Activated T-helper 1 cell treated with anti-CD3 and anti-CD28 coated beads, Interleukin-2, amount 50 U/mL, for 16 hours (primary cell): ENCODE measurements at places on chromosomes 3 and 15.

DNA sequence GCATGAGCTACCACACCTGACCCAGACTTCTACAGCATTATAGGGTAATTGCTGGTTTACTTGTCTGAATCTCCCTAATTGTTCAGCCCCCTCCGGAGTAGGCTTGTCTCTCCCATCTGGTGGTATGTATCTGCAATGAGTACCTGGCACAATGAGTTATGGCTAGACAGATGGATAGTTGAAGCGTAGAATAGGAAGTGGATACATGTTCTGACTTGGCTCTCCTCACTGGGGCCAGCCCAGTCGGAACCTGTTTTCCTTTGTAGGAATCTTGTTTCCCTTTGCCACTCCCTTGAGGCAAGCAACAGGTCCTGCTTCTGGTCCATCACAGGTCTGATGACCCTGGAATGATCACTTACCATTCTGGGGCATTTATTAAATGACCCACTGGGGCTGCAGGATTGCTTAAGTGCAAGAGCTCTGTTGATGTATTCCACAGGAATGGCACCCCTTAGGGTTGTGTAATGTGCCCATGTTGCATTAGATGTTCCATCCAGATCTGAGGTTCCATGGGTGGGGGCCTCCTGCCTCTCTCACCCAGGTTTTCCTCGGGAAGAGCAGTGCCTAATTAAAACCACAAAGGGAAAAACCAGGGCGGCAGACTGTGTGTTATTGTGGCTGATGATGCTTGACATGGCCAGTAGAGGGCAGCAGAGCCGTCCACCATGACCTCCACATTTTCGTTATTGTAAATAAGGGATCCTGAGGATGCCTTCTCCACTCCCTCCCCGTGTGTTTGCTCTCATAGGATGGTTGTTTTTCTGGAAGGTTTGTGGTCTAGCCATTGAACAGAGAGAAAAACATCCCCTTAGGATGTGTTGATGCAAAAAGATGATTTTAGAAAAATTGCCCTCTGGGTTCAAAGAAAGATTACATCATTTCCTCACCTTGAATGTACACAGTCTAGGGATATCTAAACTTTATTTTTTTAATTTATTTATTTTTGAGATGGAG is 58.0 kb downstream of the CMTM8 start:
- peak; percentile 31 for DNase-seq

DNA sequence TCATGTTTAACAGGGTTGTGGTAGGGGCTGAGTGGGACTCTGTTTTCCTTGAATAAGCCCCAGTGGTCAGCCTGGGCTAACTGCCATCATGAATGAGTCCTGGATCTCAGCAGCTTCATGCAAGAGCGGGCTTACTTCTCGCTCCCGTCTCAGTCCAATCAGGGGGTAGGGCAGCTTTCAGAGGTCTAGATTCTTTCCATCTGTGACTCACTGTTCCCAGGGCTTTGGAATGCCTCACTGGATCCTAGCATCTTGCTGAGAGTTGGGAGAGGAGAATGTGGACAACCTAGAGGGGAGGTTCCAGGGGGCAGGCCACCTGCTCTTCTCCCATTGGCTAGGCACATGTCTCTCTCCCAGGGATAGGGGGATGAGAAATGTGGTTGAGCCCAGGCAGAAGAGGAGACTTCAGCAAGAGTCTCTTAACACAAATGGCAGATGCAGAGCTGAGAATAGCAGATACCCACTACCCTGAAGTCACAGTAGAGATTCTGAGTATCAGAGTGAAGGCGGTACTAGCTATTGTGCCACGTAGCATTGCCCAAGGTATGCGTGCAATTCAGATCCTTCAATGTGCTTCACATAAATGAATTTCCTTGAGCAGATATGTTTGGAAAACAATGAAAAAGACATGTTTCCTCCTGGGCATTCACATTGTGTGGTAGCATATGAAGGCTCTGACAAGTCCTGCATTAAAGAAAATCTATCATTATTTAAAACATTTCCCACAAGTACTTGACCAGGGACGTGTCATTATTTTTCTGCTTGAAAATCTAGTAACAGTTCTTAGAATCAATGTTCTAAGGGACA is 257.7 kb upstream of the PROK2 start:
- no peak for DNase-seq

GRCh38 chr15:61336026-61336638 is 107.0 kb upstream of the RORA start:
- no peak for DNase-seq

DNA sequence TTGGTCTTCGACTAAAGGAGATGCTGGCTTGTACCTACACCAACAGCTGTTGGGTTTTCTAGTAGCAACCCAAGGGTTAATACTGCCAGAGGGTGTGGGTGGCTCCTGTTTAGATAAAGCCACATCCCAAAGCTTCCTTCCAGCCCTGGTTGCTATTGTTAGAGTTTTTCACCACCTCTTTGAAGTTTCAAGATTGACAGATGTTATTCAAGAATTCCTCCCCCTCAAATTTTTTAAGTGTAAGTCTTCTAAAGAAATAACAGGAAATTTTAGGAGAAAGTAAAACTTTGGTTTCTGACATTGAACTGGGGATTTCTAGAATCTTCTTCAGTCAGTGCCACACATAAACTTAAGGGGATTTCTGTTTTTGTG is 60.9 kb downstream of the TGFBR2 start:
- no peak for DNase-seq

- no peak for DNase-seq
These were observed 38.9 kb downstream of the ANO10 start for GRCh38 chr3:43582866-43583265.

- DNase-seq = no peak
These were observed at the start of gene CADPS for GRCh38 chr3:62874711-62875557. TSS of gene CADPS (minus strand) at chr3:62875416. CDS start at chr3:62875029, 387 bp downstream.

DNA sequence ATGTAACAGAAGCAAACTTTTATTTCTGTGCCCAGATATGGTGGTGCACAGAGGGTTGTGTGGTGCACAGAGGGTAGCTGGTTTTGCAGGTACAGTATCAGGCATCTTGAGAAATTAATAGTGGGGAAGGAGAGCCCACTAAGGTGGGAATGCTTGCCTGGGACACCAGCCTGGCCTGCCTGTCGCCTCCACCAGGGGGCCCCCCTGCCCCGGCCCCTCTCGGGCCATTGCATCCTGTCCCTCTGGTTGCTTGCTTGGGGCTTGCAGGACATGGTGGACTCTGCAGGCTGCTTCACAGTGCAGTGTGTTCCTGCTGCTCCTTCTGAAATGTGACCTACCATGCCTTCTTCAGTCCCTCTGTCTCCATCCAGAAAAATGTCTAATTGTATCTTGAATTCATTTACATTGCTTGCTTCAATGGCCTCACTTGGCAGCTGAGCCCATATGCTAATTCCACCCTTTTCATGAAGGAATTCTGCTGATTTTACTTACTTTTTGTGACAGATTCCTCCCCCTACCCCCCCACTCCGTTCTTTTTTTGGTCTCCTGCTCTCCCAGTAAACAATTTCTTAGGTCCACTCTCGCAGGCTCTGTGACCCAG is 73.6 kb downstream of the EEFSEC start:
- no peak for DNase-seq

DNA sequence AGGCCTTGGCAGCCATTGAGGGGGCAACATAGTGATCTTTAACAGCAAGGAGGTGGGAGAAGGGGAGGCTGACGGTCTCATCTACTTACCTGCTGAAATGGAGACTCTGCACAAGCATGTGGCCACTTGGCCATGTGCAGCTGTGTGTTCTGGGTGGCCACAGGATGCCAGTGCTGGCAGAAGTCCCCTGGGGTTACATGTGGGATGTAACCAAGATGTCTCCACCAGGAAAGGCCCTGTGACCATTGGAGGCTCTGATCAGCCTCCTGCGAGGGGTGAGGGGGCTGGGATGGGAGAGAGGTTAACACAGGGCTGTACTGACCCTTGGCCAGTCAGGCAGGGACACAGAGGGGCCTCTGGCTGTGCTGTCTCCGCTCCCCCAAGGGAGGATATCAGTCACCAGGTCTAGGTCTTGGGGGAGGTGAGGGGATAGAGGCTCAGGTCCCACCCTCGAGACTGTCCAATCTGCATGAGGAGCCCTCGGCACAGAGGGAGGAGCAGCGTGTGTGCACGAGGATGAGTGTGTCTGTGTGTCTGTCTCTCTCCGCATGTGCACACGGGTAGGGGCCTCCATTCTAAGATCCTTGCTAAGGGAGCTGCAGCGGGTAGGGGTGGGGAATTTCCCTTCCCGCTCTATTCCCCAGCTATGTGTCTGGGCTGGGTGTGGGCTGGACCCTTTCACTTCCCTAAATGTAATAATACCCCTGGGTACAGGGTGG is 19.5 kb downstream of the PRKCD start:
- no peak for DNase-seq

DNA sequence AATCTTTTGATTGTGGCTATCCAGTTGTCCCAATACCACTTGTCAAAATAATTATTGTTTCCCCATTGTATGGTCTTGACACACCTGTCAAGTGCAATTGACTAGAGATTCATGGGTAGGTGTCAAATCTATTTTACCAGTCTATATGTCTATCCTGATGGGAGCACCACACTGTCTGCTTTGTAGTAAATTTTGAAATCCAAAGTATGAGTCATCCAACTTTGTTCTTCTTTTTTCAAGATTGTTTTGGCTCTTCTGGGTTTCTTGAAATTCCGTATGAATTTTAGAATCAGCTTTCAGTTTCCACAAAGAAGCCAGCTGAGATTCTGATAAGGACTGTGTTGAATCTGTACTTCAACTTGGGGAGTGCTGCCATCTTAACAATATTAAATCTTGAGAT is 71.9 kb downstream of the CSNK1G1 start:
- no peak for DNase-seq

DNA sequence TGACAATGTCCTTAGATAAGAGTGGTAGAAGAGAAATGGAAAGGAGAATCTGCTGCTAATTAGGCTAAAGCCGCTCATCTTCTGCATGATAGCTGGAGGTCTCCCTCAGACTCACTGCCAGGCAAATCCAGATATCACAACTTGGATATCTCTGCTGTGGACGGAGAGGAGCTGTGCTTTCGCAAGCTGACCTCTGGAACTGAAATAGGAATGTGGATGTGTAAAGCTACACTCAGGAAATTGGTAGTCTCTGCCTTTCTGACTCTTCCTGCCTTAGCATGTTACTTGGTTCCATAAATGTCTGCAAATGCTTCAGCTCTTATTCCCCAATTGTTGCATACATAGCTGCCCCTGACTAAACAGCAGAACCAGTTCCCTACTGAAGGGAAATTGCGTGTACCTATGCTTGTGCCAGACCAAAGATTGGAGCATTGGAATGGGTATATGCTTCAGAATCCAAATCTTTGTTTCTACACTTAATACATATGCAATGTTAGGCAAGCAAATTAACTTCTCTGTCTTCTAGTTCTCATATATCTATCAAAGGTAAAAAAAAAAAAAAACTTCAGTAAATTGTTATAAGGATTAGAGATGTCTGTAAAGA is 74.7 kb upstream of the ROBO2 start:
- DNase-seq = no peak

DNA sequence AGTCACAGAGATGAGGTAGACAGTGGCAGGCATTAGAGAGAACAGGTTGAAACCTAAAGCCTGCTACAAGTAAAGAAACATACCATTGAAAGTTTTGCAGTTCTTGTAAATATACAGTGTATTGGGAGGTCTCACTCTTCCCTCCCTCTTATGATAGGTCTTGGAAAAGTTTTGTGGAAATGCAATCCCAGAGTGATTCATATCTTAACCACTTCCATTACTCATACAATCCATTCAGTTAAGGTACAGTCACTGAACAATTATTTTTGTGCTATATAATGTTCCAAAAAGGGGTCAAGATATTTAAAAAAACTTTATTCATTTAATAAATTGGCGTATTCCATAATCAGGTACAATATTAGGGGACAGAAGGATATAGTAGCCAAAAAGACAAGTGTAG is 737.7 kb upstream of the ALCAM start:
- no peak for DNase-seq

GRCh38 chr15:29208836-29209235 is 60.8 kb downstream of the NSMCE3 start:
- no peak for DNase-seq

- DNase-seq = no peak
These were observed 2.0 kb upstream of the BHLHE40 start for GRCh38 chr3:4977001-4977852.

DNA sequence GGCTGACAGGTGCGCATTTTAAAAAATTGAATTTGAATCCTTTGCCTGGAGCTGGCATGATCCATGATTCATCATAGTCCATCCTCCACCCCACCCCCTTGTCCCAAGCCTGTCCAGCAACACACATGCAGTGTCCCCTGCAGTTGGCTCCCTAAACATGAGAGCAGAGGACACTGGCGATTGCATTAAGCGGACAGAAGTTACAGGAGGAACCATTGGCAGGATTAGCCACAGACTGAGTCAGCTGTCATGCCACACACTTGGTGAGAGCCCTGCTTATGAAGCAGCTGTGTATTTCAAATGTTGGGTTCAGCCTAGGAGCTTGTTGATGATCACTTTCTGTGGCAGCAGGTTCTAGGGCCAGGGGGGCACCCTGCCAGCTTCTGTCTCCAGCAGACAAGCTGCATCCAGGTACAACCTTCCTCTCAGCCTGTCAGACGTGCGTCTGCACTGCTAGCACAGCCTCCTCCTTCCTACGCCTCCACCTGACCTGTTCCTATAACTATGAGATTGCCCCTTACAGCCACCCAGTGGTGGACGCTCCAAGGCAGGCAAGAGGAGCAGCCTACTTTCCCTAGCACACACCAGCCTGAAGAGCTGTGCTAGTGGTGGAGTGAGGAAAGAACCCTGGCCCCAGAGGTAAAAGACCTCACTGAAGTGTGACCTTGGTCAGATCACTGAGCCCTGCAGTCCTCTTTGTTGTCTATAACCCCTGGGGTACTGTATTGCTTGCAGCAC is 121.9 kb downstream of the SLCO3A1 start:
- no peak for DNase-seq

DNA sequence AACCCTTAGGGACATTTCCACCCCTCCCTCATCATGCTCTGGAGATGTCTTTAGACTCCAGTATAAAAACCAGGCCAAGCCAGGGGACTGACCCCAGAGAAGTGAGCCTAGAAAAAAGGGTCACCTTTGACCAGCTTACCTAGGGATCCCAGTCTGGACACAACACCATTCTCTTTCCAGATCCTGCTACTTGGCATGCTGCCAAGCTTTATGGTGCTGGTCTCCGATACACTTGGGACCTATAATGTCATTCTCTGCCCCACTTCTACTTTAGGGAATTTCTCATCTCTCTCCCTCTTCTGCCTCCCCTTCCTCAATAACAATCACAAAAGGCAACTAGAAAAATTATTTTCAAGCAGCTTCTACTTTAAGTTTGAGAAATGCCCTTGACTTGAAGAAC is 124.4 kb downstream of the LRRN1 start:
- DNase-seq = no peak

GRCh38 chr3:150225986-150226385 is 182.1 kb upstream of the TSC22D2 start:
- no peak for DNase-seq

DNA sequence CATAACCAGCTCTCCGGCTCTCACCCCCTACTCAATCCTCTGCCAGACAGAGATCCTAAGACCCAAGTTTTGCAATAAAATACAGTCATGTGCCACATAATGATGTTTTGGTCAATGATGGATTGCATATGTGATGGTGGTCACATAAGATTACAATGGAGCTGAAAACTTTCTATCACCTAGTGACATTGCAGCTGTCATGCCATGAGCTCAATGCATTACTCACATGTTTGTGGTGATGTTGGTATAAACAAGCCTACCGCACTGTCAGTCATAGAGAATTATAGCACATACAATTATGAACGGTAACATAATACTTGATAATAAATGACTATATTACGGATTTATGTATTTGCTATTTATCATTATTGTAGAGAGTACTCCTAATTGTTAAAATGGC is 26.9 kb upstream of the SAMMSON start:
- no peak for DNase-seq

GRCh38 chr15:73677146-73677607 is 7.0 kb upstream of the CD276 start:
- no peak for DNase-seq

- no peak for DNase-seq
These were observed 32.3 kb upstream of the AMOTL2 start for GRCh38 chr3:134406331-134407238.
